ENCODE measurements at places on chromosomes 11 and 22.

DNA sequence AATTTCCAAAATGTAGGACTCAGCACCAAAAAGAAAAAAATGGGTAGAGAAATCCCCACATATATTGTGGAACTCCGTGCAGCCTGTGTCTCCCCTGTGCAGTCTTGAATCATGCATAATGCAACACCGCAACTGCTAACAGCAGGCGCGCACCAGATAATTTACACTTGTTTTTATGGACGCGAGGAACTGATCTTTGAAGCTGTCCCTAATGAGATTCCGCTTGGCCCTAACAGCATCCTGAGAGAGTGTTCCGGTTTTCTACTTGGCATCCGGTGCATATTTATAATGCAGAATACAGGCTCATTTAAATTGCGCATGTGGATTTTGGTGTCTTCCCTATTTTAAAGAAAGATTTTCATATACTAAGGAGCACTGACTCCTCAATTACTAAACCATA, 21.1 kb downstream of the MPPED2 start:
- DNase-seq: no peak

DNA sequence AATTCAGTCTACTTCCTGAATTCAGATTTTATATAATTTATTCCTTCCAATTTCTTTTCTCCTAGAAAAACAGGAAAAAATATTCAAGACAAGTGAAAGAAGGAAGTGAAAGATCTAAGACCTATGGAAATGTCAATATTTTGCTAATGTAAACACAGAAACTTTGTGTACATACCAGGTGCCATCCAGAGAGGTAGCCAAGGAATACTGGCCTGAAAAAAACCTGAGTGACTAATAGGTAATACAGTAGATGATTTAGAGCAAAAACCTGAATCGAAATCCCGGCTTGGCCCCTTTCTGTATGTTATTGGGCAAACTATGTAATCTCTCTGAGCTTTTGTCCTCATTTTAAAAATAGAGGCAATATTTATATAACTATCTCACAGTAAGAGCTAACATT, 59.2 kb upstream of the FSHB start:
- DNase-seq: no peak

GRCh38 chr11:2442589-2442988, 1.7 kb downstream of the TRPM5 start:
- DNase-seq: no peak

GRCh38 chr11:43823851-43824250, 56.8 kb upstream of the ALKBH3 start:
- no peak for DNase-seq

- no peak for DNase-seq
Observed at GRCh38 chr22:17893900-17894535, 119.7 kb upstream of the BID start.

- no peak for DNase-seq
Observed at GRCh38 chr11:117415358-117415896, 87.8 kb downstream of the CEP164 start.

GRCh38 chr11:35352077-35352888, 67.1 kb downstream of the SLC1A2 start:
- DNase-seq: no peak

DNA sequence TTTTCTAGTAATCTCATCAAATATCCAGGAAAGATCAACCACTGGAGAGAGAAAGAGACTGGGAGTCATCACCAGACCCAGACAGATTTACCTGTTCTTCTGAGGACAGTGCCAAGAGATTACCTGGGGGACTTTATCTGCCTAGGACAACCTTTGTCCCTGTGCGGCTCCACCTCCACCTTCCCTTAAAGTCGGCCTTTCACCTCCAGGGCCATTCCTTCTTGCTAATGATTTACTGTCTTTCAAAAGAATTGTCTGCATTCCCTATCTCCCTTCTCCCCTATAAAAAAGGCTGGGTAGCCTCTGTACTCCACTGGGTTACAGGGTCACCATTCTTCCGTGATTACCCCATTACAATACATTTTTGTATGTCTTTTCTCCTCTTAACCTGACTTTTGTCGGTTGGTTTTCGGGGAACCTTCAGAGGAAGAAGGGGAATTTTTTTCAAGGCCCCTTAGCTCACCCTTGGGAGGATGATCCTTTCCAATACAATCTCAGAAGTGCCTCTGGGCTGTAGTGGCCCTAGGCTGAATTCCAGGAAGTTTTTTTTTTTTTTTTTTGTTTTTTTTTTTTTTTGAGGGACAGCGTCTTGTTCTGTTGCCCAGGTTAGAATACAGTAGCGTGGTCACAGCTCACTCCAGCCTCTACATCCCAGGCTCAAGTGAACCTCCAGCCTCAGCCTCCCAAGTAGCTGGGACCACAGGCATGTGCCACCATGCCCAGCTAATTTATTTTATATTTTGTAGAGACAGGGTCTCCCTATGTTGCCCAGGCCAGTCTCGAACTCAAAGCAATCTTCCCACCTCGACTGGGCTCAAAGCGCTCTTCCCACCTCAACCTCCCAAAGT, 1.5 kb upstream of the HMOX1 start:
- DNase-seq: no peak

GRCh38 chr11:116302756-116303155, 470.0 kb downstream of the BUD13 start:
- DNase-seq: no peak

GRCh38 chr22:30245985-30246813, at the start of gene LIF:
TSS of gene LIF (minus strand) at chr22:30246759. CDS start at chr22:30246695, 64 bp downstream.
- DNase-seq: peak; percentile 69

- no peak for DNase-seq
Observed at GRCh38 chr11:110990311-110990710, 255.2 kb upstream of the POU2AF2 start.

- no peak for DNase-seq
Observed at GRCh38 chr11:45603946-45604682, 61.3 kb downstream of the CHST1 start.

- DNase-seq: no peak
Observed at GRCh38 chr11:109963101-109963500, 130.1 kb upstream of the ZC3H12C start.

- DNase-seq: no peak
Observed at GRCh38 chr11:15885854-15886253, 470.5 kb downstream of the SOX6 start.

- DNase-seq: no peak
Observed at GRCh38 chr11:3018596-3018995, 26.5 kb upstream of the NAP1L4 start.

GRCh38 chr11:117612177-117612576, 184.8 kb downstream of the DSCAML1 start:
- no peak for DNase-seq

DNA sequence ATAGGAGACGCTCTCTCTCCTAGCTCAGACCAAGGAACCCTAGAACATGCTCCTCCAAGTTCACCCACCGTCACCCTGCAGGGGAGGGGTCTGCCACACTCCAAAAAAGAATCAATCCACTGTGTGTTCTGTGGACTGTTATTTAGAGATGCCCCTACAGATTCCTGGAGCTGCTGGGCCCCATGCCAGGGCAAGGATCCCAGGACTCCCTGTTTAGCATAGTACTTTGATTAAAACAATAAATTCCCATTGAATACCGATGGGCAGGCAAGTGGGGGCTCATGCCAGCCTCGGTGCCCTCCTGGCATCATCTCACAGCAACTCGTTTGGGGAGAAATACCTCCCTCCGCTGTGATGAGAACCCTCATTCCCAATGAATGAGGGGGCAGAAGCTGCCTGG, 247.5 kb downstream of the ST3GAL4 start:
- no peak for DNase-seq

GRCh38 chr11:82557274-82557673, 176.4 kb downstream of the FAM181B start:
- no peak for DNase-seq

GRCh38 chr11:121895919-121896318, 220.1 kb downstream of the BLID start:
- no peak for DNase-seq

DNA sequence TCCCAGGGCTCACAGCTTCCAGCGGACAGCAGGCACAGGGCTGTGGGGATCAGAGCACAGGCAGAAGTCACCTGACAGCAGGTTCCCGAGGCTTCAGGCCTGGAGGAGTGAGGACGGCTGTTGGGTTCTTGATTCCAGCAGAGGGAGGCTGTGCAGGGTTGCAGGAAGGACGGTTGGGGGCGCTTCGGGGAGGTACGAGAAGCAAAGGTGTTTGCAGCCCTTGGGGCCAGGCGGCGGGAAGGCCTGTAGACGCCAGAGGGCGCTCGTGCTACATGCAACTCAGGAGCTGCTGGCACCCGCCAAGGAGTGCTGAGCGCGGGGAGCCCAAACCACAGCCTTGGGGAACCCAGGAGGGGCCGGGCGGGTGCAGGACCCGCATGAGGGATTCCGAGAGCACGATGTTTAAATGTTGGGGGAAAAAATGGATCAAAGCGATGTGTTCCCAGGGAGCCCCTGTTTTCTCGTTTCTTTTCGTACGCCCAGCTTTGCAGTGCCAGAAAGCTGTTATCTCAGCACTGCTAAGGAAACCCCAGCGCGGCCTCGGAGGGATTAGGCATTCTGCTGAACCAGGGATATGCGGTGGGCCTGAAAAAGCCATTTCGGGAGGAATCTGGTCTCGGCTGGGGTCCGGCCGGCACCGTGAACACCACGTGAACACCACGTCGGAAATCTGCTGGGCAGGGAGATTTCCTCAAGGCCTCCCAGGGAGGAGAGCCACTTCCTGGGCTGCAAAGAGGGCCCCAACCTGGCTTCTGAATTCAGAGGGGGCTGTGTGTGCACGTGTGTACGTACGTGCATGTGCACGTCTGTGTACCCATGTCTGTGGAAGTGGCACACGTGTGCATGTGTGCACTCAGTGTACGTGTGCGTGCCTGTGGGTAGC, 88.1 kb downstream of the KCNQ1 start:
- peak; percentile 94 for DNase-seq

DNA sequence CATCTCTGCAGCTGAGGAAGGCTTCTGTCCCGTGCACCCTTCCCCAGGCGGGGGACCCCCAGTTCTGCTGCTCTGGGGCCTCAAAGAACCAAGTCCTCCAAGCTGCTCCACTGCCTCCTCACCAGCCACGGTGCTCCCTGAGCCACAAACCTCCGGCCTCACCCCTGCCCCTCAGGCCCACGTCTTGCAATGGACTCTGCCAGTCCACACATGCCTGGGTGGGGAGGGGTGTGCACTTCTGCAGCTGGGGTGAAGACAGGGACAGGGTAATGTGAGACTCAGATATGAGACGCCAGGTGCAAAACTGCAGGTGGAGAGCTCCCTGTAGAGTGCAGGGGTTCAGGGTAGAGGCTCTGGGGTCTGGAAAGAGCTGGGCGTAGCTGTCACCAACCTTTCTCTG, 3.2 kb upstream of the PTDSS2 start:
- no peak for DNase-seq

DNA sequence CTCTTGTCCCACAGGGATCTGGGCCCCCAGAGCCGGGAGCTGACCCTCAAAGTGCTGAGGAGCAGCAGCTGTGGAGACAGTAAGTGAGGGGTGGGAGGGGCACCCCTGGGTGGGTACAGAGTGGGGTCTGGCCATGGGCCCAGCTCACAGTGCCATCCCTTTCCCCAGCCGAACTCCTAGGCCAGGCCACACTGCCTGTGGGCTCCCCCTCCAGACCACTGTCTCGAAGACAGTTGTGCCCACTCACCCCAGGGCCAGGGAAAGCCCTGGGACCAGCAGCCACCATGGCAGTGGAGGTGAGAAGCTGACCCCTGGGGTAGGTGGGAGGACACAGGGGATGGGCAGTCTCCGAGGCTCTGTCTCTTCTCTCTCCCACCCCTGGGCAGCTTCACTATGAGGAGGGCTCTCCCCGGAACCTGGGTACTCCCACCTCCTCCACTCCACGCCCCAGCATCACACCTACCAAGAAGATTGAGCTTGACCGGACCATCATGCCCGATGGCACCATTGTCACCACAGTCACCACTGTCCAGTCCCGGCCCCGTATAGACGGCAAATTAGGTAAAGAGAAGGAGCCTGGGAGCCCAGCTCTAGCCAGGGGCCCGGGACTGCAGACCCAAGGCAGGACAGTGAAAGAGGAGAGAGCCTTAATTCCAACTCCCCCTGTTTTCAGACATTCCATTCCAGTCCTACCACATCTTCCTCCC, 5.3 kb downstream of the C2CD2L start:
- no peak for DNase-seq

GRCh38 chr11:8947230-8947943, 4.6 kb upstream of the ASCL3 start:
- no peak for DNase-seq

- no peak for DNase-seq
Observed at GRCh38 chr11:87597725-87598124, 560.0 kb downstream of the TMEM135 start.

GRCh38 chr11:79472819-79473529, 32.1 kb upstream of the TENM4 start:
- no peak for DNase-seq

GRCh38 chr11:128482092-128482491, 105.3 kb downstream of the ETS1 start:
- DNase-seq: no peak
